ENCODE measurements at places on chromosomes 5 and 9.

GRCh38 chr5:42749020-42749419 lies 7.6 kb upstream of the CCDC152 start:
- DNase-seq = no peak

GRCh38 chr5:145553177-145553576 lies 282.0 kb downstream of the PRELID2 start:
- DNase-seq = no peak

DNA sequence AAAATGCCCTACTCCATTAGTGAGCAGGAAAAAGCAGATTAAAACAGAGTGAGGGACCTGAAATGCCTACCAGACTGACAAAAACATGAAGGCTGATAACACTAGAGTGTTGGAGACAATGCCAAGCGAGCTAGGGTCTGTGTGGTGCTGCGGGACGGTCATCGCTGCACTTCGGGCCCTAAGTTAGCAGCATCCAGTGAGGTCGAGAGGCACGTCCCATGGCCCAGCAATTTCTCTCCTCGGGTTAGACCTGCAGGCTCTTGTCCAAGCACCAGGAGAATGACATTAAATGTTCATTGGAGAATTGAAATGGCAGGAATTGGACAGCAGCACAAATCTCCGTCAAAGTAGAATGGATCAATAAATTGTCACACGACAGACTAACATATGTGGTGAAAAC lies 5.3 kb upstream of the CACNA1B start:
- DNase-seq = no peak

- DNase-seq = no peak
These were observed 4.5 kb downstream of the PDE6A start for GRCh38 chr5:149940077-149940574.

DNA sequence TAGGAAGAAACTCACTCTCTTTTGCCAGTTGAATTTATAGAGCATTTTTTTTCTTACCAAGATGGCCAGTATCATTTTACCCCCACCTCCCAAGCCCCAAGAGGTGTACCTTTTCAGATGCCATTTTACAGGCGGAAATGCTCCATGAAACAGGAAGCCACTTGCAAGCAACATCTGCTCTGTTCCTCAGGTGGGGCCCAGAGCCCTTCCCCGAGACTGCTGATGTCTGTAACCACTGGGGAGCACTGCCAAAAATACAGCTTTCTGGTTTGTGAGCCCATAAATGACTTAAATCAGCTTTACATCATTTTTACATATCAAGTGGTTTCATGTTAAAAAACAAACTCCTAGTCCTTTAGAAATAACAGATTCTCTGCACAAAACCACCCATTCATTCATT lies 42.9 kb upstream of the GARNL3 start:
- DNase-seq = no peak

GRCh38 chr5:67129768-67130167 lies 66.8 kb downstream of the CD180 start:
- no peak for DNase-seq

DNA sequence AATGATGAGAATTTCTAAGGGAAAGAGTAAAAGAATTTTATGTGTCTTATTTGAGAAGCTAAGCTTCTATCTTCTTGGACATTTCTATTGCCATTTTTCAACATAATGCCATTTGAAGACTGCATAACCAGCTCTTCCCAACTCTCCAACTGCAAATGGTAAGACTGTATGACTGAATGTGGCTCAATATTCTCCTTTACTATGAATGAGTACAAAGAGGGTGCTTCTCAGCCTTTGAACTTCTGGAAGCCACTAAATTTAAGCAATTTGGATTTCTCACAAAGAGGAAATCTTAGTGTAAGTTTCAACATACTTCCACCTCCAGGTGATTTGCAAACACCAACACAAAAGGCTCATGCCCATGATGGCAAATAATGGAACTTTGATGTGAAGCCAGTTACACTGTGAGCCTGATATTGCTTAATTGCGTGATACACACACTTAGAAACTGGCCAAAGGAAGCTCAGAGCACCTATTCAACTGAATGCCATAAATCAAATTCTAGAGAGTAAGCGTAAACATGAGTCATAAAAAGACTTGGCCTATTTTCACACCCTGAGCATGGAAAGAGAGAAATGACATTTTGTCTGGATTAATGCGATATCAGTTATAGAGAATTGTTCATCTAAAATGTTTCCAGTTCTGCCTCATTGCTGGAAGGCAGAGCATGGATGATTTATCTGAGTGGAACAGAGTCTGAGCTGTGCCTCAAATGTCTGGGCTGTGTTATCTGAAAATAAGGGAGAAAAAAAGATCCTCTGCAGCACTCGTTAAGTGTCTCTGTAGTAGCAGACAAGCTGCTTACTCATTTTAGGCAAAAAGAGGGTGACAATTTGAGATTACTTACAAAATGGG lies 145.3 kb downstream of the PLK2 start:
- no peak for DNase-seq

GRCh38 chr5:125612776-125613175 lies 810.4 kb upstream of the GRAMD2B start:
- no peak for DNase-seq

DNA sequence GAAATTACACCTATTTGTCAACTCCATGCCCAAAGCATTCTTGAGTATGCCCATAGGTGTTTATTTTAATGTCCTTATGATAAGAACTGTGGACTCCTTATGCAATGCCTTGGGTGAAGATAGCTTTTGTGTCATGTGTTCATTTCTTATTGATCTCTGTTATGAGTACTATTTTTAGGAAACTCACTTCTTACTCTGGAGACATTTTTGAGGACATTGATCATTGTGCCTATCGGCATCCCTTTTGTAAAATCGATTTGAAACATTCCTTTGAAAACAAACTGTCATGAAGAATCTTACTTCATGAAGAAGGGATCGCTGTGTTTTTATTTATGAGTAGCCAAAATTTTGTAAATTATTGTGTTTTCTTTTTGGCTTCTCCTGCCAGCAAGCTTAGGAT lies 257.3 kb downstream of the NTRK2 start:
- no peak for DNase-seq

DNA sequence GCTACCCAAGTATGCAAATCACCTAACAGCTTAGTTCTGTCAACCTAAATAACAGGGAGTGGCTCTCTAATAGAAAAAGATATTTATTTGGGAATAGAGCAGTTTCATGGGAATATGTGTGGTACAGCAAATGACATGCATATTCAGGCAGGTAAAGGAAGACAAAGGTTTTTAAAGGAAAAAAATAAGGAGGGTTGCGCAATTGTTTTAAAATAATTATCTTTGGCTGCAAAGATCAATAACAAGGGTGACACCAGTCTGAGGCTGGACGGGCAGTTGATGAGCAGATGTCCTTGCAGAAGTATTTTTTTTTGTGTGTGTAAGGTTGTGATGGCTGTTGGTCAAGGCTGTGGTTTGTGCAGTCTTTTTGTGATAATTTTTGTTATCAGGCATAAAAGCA lies 332.0 kb downstream of the ARHGEF28 start:
- no peak for DNase-seq

DNA sequence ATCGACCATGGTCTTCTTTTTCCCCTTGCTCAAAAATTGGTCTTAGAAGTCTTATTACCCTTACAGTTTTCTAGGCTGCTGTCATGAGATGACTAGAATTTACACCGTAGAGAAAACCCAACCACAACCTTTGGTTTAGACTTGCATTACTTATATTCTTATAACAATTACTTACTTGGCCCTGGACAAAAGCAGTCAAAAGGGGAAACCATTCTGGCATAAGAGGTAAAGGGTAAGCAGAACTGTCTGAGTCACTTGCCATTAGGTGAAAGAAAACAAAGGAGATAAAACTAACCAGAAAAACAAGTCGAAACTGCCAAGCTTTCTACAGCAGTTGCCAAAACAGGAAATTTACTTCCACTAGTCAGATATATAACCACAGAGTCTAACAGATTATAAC lies 17.9 kb downstream of the TMEM245 start:
- peak; percentile 91 for DNase-seq

DNA sequence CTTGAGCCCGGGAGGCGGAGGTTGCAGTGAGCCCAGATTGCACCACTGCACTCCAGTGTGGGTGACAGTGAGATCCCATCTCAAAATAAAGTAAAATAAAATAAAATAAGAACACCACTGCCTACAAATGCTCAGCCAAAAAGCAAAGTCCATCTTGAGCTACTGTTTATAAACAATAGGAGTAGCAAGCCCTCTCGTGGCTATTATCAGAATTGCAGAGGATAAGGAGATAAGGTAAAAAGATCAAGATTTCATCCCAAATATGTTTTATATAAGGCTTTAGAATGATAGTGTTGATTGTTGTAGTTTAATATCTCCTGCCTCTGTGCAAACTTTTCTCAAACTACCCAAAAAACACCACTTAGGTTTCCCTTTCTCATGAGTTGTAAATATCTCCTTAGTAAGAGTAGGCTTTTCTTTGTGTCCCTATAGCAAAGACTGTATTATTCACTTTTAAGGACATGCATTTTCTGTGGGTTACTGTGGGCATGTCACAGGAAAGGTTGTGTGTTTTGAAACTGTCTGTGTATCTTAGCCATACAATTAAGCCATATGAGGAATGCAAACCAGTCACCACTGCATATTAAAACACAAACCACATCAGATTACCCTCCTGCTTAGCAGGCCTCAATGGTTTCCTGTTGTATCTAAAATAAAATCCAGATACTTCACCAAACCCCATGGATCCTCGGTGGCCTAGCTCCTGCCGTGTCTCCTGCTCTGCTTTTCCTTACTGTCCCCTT lies 31.8 kb upstream of the CKS2 start:
- peak; percentile 31 for DNase-seq

- no peak for DNase-seq
These were observed 22.0 kb downstream of the EXOC3 start for GRCh38 chr5:464843-465590.

DNA sequence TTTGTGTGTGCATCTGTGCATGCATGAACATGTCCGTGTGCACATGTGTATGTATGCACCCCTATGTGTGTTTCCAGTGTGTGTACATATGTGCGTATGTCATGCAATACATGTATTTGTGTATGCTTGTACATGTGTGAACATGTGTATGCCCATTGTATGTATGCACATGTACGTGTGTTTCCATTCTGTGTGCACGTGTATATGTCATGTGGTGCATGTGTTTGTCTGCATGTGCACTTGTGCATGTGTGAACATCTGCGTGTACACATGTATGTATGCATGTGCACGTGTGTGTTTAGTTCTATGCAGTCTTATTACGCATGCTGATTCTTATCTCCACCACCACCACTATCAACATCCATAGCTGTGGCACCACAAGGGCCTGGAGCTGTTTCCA lies 403.5 kb upstream of the IRX4 start:
- no peak for DNase-seq

DNA sequence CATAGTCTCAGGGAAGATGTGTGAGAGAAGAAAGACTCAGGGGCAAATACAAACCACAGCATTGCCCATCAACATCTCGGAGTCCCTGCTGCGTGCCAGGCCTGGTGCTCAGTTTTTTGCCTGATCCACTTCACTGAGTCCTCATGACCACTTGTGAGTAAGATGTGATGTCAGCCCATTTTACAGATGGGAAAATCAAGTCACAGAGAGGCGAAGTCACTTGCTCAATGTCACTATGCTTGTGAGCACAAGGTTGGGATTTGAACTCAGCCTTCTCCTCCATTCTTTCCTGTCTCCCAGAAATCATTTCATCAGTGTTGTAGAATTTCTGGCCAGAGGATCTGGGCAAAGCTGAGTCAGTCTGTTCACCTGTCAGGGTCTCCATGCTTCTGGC lies 34.6 kb upstream of the PSD2 start:
- no peak for DNase-seq

DNA sequence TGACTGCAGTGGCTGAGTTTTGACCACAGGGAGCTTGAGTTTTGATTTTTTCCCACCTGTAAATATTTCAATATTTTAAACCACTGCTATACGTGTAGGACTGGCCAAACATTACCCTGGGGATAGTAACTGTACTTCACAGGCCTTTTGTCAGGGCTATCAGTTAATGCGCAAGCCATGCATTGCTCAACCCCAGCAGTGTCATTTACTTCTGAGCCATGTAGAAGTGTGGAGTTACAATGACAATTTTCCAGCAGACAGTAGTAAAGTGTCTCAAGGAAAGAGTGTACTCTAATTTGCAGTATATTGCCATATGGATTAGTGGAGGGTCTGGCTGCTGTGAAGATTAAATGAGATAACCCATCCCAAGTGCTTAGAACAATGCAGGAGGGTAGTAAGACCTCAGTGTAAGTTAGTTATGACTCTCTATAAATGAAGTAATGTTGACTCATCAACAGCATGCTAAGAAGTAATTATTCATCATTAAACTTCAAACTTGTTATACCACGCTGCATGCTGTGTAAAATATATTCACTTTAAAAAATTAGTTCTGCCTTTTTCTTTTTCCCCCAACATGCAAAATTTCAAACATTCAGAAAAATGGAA lies 489.2 kb downstream of the KDM4C start:
- no peak for DNase-seq

DNA sequence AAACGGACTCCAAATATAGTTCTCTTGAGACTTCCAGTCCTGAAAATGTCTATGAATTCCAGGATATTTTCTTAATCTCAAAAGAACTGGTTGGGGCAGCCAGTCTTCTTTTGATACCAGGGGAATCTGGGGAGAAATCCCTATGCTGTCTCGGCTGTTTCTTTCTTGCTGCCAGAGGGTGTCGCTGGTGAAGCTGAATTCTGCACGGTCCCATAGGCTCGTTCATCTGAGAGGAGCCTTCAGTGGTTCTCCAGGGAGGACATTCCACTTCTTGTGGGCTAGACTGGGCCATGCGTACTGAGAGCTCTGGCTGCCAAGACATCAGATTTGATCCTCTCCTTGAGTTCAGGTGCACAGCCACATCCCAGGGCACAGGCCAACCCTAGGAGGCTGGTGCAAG lies 155.0 kb upstream of the CLINT1 start:
- no peak for DNase-seq

DNA sequence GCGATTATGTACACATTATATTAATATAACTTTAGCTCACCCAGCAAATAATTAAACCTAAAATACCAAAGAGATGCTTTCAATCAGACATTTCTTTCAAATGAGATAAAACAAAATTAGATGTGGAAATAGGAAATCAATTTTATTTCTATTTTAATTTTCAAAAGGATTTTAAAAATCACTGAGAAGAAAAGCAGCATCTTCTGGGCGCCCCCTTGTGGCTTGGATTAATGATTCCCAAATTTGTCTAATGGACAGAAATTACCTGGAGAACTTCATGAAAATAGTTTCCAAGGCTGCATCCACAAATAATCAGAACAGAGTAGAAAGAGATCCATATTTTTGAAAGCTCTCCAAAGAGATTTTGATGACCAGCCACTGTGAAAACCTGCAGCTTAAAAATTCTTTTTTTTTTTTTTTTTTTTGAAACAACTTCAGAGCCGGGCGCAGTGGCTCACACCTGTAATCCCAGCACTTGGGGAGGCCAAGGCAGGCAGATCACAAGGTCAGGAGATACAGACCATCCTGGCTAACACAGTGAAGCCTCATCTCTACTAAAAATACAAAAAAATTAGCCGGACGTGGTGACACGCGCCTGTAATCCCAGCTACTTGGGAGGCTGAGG lies 50.9 kb upstream of the CEMIP2 start:
- peak; percentile 60 for DNase-seq

- no peak for DNase-seq
These were observed 146.3 kb upstream of the FSTL4 start for GRCh38 chr5:133758641-133759040.

All from CD4-positive, alpha-beta T cell treated with Interleukin-4 for 4 hours (primary cell).